Eye (tissue), 1 donor: ENCODE measurements at places on chromosomes 3 and 15.
A peak's percentile ranks its signal among the peaks of the same experiment; 100 is the strongest.

DNA sequence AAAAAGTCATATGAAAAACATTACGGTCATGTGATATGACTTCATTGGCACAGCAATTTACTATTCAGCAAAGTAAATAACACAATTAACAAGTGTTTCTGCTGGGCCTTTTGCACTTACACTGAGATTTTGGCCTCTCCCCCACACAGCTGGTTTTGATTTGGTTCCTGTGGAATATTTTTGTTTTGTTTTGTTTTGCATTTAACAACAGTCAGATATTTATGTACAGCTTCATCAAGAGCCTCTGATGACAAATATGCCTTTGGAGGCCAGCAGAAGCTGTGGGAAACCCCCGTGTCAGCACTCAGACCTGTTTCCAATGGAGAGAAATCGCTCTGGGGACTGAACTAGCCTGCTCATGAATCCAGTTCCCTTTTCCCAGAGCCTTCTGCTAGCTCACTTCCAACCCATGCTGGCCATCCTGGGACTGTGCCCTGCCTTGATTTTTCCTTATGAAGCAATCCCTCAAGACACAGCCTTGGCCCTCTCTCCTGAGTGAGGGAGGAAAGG, 161.9 kb downstream of the ATG7 start:
- DNase-seq = peak; percentile 72

- DNase-seq = peak; percentile 58
These were observed 11.9 kb downstream of the ABHD6 start for GRCh38 chr3:58249358-58250092.

DNA sequence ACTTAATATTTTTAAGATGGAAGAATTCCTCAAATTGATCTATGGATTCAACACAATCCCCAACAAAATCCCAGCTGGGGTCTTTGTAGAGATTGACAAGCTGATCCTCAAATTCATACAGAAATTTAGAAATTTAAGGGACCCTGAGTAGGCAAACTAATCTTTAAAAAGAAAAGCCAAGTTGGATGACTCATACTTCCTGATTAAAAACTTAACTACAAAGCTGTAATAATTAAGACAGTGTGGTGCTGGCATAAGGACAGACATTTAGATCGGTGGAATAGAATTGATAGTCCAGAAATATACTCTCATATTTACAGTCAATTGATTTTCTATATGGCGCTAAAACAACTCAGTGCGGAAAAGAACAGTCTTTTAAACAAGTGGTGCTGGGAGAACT, 11.6 kb downstream of the FAM162A start:
- no peak for DNase-seq

DNA sequence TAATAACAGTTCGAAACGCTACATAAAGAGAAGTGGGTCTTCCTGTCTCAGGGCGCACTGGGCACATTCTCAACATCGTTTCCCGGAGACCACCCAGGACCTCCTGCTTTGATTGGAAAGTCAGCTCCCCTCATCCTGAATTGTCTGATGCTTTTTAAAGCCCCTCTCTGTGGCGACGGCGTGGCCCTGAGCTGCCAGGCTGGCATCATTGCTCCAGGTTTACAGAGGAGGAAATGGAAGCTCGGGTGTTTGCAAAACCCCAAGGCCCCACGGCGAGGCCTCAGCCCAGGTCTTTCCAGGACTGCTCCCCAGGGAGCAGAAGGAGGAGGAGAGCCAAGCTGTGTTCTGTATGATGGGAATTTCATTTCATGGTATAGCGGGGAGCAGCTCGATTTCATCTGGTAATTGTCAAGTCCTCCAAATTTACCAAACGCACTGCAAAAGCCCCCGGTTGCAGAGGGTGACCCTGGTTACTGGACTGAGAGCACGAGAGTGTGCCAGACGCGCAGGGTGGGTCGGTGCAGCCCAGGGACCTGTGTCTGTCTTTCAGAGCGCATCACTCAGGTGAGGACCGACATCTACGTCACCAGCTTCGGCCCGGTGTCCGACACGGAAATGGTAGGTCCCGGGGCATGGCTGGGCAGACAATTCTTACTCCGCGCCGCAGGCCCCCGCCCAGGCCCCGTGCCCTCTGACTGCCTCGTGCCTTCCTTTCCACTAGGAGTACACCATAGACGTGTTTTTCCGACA, 15.9 kb downstream of the GABRA5 start:
- DNase-seq = no peak
